ENCODE measurements at places on chromosomes 6 and 20.

DNA sequence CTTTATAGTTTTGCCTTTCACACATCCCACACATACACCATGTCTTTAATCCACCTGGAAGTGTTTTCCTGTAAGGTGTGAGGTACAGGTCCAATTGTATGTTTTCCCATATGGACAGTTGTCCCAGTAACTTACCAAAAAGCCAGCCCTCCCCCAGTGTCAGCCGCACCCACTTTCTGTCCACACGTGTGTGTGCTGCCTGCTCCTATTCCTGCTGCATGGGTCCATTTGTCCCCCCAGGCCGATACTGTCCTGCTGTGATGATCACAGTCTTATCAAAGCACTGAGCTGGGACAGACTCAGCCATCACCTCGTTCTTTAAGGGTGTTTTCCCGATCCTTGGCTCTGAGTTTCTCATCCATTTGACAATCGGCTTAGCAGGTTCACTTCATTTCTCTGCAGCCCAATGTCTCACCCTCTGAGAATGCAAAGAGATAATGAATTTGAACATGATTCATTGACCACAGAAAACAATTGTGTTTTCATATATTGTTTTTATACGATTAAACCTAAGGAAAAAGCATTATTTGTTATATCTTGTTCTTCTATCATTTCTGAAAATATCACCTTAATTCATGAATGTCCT is 9.6 kb downstream of the VSX1 start:
- no peak for DNase-seq

GRCh38 chr6:47203266-47203937 is 106.3 kb downstream of the TNFRSF21 start:
- DNase-seq, result no peak

- DNase-seq, result peak; percentile 88
These were observed 43.1 kb downstream of the POPDC3 start for GRCh38 chr6:105136431-105137350.

DNA sequence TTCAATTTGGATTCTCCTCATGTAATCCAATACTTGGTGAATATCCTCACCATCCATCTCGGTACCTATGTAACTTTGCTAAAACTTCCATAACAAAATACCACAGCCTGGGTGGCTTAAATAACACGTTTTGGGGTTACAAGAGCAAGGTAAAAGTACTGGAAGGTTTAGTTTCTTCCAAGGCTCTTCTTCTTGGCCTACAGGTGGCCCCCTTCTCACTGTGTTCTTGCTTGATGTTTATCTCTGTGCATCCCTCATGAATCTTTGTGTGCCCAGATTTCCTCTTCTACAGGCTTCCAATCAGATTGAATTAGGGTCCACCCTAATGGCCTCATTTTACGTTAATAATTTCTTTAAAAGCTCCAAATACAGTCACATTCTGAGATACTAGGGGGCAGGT is 163.3 kb upstream of the HCRTR2 start:
- DNase-seq, result no peak

DNA sequence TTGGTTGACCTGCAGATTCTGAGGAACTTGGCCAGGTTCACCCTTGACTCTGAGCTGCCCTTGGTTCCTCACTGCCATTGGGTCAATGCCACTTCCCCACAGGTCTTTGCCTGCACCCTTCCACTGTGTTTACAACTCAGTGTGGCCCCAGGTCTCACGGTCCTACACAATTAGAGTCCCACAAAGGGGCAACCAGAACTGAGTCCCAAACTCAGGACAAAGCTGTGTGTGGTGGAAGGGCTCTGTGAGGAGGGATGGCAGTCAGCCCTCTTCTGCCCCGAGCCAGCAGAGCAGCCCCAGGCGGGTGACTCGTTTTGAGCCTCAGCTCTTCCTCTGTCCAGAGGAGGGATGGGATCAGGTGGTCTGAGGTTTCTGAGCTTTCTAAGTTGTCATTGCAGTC is 69.5 kb downstream of the NPEPL1 start:
- no peak for DNase-seq

- DNase-seq, result no peak
These were observed 1.5 kb downstream of the TTPAL start for GRCh38 chr20:44477151-44477550.

DNA sequence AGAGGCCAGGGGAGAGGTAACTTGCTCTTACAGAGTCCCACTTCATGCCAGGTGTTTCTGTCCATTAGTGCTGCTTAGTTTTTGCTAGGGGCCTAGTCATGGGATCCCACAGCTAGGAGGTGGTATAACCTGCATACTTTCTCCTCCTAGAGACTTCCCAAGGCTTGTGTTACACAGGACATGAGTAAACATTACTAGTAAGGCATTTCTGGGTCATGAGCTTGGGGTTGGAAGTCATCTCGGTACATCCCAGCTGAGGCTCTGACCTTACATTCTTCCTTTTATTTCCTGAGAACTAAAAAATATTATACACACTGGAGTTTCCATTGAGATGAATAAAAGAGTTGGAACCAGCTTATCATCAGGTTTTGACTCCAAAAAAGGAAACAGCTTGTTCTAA is 20.9 kb upstream of the PNPLA1 start:
- DNase-seq, result peak; percentile 16

DNA sequence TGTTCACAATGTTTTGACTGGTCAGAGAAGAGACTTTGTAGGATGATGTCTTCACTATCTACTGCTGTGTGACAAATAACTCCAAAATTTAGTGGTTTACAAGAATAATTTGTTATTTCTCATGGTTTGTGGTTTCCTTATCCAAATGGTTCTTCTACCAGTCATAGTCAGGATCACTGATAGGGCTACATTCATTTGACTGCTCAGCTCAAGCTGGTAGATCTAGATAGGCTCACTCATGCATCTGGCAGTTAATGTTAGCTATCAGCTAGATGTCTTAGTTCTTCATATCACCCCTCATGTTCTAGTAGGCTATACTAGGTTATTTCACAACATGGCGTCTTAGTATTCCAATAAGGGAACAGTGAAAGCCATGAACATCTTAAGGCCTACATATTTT is 131.0 kb downstream of the ID4 start:
- DNase-seq, result no peak

DNA sequence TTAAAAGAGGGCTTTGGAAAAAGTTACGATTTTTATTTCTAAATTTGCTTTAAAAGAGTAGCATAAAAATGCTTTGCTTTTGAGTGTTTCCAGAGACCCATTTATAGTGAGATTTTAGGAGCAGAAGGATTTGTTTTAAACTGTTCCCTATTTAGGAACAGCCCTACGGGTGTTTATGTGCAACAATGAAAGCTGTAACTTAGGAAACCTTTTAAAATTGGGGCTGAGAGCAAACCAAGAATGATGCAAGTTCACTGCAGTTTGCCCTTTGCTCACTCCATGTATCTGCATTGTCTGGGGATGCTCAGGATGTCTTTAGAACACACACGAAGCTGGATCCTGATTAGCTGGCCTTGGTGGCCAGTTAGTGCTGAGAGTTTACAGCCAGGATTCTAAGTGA is 40.9 kb downstream of the GHRH start:
- no peak for DNase-seq

GRCh38 chr6:33934731-33935270 is 131.0 kb upstream of the MLN start:
- no peak for DNase-seq

- peak; percentile 36 for DNase-seq
These were observed 191.3 kb downstream of the EPM2A start for GRCh38 chr6:145544041-145544440.

GRCh38 chr6:18242062-18242851 is 22.1 kb downstream of the DEK start:
- DNase-seq, result no peak

- peak; percentile 77 for DNase-seq
These were observed 256.3 kb upstream of the TAB2 start for GRCh38 chr6:149060985-149061760.

All from muscle of back (tissue), 13 donors.